HuH-7.5 (cell line): ENCODE measurements at places on chromosomes 1 and 21.

DNA sequence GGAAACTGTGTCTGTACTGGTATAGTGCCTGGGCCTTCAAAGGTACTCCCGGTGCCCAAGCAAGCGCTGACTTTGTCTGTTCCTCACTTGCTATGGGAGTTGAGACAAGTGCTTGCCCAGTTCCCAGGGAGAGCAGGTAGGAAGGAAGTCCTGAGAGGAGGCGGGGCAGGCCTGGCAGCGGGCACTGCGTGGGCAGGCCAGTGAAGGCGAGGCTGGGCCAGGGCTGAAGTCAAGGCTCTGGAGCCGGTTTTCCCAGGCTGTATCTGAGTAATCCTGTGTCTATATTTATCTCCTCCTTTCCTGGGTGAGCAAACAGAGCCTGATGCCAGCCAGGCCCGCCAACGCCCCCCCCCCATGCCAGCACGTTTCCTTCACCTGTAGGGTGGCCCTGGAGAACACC, 15.9 kb upstream of the EDN2 start:
- no peak for DNase-seq

DNA sequence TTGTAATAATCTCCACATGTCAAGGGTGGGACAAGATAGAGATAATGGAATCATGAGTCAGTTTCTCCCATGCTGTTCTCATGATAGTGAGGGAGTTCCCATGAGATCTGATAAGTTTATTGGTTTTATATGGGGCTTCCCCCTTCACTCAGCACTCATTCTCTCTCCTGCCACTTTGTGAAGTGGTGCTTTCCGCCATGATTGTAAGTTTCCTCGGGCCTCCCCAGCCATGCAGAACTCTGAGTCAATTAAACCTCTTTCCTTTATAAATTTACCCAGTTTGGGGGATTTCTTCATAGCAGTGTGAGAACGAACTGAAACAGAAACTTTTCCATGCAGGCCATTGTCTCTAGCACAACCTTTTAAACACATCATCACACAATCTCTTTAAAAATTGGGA, 221.5 kb upstream of the BRINP3 start:
- no peak for DNase-seq

DNA sequence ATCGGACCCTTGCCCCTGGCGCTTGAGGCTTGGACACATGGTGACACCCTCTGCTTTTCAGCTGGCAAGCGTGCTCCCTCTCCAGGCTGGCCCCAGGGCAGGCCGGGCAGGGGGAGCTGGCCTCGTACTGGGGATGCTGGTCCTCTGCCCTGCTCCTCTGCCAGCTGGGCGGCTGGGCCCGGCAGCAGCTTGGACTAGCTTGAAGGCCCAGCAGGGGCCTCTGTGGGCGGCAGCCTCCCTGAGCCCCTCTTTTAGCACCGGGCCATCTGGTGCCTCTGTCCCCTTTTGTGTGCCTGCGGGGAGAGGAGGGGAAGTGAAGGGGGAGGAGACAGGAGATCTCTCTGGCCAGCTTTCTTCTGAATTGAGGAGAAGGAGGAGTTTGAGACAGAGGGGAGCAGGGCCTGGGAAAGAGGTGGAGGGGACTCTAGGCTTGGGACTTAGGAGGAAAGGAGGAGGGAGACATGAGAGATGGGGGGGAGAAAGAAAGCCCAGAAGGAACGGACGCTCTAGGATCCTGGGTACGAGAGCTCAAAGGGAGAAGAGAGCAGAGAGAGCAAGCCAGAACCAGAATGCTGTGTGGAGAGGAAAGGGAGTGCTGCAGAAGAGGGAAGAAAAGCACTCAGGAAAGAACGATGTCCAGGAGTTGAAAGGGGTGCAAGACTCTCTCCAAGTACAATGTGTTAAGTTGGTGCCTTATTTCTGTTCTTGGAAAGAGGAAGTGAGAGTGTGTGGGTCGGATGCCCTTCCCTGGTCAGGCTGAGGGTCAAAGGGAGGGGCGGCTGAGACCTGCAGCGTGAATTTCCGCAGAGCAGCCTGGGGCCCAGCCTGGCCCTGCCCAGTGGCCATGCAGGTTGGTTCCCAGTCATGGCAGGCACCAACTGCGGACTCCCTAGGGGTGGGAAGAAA, 40.3 kb downstream of the IER5 start:
- DNase-seq = no peak

DNA sequence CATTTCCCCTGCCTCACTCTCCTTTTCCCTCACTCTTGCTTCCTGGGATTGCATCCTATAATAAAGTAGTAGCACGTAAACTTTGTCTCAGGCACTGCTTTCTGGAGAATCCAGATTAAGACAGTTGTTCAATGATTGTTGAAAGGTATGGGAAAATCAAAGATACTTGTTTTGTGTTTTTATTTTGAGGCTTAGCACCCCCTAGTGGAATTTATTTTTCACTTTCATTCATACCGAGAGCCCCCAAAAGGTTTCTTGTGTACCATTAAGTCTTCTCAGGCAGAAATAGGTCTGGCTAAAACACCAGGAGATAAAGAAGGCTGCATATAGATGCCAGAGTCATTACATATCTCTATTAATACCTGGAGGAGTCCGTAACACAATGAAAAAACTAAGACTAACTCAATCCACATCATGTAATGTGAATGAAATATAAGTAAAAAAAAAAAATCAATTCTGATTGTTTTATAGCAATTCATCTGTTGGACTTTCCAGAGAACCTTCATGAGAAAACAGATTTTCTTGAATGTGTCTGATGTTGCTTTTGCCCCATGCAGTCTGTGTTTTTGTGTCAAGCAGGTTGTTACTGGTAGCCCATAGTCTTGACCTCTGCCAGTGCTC, 103.5 kb downstream of the RPE65 start:
- no peak for DNase-seq

DNA sequence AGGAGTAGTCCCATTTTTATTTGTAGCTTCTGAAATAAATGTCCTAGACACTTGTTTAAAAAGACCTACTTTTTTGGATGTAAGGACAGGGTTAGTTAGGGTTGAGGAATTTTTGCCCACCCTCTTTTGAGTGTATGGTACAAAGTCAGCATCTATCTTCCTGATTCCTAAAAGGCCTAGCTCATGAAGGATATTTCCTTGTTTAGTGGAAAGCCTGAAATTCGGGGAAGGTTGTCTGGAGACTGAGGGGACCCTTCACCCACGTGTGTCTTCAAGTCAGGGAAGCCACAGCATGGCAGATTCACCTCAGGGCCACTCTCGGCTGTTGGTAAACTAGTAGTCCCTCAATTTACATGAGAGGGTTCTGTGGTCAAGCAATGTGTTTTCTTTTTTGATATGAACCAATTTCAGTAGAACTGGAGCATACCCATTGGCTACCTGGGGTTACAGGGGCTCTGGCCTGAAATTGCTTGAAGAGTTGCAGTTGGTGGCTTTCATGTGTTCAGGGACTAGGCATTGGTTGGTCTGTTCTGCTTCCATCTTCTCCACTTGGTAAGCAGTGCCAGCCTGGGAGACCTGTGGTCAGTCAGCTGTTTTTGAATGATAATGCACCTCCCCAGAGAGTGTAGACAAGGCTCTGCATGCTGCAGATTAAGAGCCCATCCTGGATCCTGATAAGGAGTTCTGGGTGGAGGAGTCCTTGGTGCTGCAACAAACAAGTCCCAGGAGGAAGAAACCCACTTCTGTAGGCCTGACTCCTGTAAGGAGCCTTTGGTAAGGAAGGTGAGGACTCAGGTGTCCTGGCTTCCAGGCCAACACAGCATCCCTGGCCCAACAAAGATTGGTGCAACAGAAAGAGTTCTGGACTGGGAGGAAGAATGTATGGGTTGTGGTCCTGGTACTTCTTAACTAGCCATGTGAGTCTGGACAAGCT, 6.3 kb downstream of the BTG2 start:
- no peak for DNase-seq

DNA sequence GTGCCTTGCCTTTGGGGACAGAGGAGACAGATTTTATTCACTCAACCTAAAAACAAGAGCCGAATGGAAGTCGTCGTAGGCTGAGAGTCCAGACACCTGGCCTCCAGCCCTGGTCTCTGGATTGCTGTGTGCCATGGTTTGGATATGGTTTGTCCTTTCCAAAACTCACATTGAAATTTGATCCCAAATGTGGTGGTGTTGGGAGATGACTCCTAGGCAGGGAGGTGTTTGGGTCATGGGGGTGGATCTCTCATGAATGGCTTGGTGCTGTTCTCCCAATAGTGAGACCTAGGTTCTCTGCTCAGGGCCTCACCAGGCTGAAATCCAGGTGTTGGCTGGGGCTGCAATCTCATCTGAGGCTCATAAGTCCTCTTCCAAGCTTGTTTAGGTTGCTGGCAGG, 75.5 kb downstream of the FOXD2 start:
- no peak for DNase-seq

GRCh38 chr1:30313176-30313575, 410.2 kb downstream of the MATN1 start:
- DNase-seq = no peak

- DNase-seq = no peak
These were observed 19.3 kb downstream of the IARS2 start for GRCh38 chr1:220113136-220113695.

DNA sequence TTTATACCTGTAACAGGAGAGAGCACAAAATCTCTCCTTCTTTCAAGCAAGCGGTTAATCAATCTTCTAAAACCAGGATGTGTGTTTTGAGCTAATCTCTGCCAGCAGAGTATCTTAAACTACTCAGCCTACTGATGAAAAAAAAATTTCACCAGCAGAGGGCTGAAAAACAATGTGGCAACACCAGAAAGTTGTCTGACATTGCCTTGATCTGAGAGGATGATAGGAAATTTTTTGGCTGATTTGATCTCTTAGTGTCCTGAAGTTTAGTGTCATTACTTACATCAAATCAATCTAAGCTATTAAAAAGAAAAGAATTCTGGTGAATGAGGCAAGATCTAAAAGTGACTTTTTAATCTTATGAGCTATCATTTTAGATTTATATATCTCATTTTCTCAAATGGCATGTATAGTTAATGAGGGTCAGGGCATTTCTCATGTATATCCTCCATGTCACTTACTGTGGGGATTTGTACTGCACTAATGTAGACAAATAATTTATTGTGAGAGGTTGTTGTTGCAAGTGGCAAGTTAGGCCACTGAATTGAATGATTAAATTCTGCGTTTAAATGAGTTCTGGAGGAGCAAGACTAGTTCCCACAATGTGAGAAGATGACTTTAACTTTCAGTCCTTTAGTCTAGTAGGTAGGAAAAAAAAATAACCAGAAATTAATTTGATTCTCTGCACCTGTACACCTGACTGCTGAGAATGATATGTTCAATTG, 10.9 kb downstream of the ADAMTS1 start:
- no peak for DNase-seq

GRCh38 chr1:110538921-110539320, 19.9 kb upstream of the KCNA10 start:
- no peak for DNase-seq

- DNase-seq = no peak
These were observed 179.3 kb downstream of the SIPA1L2 start for GRCh38 chr1:232450615-232451014.

DNA sequence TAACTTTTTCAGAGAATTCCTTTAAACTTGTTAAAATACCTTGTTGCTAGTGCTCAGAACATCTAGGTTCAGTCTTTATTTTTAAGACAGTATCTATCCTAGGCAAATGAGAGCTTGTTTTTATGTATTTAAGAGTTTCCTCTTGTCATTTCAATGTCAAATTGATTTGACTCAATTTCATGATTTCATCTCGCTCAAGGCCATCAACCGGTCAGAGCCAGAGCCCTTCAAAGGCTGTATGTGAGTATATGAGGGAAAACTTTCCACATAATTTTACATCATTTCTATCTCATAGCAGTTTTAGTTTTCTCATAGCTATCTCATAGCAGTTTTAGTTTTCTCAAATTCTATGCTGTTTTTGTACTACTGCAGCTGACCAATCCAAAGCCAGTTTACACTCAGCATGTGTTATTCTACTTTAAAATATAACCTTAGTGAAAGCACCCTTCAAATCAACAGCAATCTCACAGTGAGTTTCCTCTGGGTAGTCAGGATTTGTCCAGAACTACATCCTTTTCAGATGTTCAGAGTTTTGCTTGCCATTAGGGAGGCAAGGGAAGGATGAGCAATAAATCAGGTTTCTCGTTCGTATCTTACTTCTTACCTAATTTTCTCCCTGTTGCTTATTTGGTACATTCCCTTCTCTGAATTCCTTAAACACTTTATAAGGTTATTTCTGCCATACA, 12.7 kb downstream of the HNRNPU start:
- DNase-seq = no peak

DNA sequence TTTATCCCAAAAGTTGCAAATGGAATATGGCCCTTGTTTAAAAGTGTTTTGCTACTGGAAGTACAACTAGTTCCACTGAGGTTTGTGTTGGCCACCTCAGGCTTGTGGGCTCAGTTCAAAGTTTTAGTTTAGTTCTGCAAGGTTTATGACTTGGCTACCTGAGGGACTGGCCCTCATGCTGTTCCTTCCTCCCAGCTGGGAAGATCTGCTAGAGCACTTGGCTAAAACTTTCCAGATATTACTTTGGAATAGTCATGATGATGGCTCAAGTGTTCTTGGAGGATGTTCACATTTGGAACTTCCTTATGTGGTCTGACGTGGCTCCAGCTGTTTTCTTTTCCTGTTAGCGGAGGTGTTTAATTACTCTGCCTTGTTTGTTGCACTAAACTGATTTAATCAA, 110.2 kb upstream of the IVNS1ABP start:
- DNase-seq = no peak

GRCh38 chr21:45373991-45374816, 30.8 kb upstream of the COL18A1 start:
- DNase-seq = no peak

GRCh38 chr1:54597455-54598030, 25.8 kb downstream of the FAM151A start:
- DNase-seq = no peak

GRCh38 chr1:245453541-245453940, 298.8 kb downstream of the KIF26B start:
- no peak for DNase-seq

DNA sequence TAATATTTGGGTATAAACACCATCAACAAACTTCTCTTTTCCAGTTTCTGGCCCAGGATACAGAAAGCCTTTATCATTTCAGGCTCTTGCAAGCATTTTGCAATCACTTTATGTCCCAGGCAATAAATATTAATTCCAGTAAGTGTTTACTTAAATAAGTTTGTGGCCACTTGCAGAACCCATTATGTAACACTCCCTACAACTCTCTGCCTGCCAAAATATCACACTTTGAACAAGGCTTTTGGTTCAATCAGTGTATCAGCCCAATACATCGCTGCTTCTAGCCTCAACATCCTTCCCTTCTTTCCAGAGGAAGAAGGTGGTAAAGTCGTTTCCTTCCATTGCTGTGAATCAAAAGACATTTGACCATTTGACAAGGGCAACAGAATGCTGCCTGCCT, 203.0 kb upstream of the USP25 start:
- no peak for DNase-seq
